ENCODE measurements at places on chromosomes 3 and 15. TPM values are rescaled to one million over a fixed set of nuclear protein-coding genes. Genes with fewer than 3 reads are reported as not detected.

GRCh38 chr3:159604151-159604581, 384.5 kb upstream of the IL12A start:
- peak; percentile 38 for DNase-seq

- no peak for DNase-seq
Observed at GRCh38 chr3:134198414-134198813, 52.2 kb downstream of the RYK start.

- peak; percentile 18 for DNase-seq
Observed at GRCh38 chr15:39084674-39085530, 496.0 kb upstream of the THBS1 start.

- no peak for DNase-seq
Observed at GRCh38 chr3:42052484-42053351, 38.4 kb upstream of the TRAK1 start.

DNA sequence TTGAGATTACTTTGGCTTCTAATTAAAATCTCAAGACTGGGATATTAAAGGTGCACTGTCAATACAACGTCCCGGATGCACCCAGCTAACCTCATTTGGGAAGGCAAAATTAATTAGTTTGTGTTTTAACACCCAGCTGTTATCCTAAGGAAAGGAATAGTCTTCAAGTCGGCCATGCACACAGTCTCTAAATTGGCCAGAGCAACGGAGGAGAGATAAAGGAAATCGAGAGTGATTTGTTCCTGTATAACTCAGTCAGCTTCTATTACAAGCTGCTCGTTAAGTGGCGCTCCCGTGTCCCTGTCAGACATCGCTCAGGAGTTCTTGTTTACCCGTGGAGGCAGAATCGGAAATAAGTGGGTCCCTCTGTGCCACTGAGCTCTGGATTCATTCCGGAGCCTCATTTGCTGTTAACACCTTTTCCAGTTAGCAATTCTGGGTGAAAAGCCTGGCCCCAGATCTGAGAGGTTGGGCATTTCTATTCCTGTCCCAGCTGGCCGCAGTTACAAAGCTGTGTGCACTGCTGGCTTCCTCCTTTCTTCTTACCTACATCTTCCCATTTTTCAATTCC, 63.9 kb downstream of the ST8SIA2 start:
- DNase-seq = no peak

DNA sequence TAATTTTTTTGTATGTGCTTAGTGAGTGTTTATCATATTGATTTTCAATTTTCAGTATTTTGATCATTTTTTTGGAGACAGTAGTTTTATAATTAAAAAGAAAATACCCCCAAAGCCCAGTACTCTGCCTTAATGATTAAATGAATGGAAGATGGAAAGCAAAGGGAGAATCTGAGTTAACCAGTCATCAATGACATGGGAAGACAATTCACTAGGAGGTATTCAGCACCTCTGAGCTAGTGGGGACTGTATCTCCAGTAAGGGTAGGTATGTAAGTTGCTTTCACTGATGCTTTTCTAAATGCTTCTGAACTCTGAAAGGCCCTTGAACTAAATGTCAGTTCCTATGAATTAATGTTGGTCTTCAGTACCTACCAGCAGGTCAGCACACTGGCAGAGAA, 590.4 kb upstream of the DPPA4 start:
- DNase-seq = no peak

- peak; percentile 86 for DNase-seq
Observed at GRCh38 chr3:23055733-23056376, 147.3 kb upstream of the UBE2E2 start.

- no peak for DNase-seq
Observed at GRCh38 chr3:178671377-178671776, 135.1 kb downstream of the KCNMB2 start.

DNA sequence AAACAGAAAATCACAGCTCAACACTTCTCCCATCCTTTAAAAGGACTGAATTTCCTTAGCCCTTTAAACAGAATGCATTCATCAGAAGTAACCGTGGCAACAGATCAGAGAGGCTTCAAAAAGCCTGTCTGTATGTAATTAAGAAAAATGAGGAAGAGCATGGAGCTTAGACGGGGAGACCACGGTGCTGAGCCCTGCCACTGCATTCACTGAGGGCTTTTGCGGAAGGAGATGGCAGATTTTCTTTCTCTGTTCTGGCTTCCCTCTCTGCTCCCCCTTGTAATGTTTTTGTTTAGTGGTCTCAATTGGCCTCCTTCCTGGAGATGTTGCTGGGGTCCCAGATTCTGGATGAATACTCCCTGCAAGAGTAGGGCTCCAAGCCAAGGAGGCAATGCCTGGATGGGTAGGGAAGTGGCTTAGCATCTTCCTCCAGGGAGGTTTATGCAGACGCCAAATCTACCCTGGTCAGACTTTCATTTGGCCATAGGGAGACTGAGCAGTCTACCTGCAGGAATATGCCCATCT, 332.9 kb downstream of the EPHB1 start:
- no peak for DNase-seq

DNA sequence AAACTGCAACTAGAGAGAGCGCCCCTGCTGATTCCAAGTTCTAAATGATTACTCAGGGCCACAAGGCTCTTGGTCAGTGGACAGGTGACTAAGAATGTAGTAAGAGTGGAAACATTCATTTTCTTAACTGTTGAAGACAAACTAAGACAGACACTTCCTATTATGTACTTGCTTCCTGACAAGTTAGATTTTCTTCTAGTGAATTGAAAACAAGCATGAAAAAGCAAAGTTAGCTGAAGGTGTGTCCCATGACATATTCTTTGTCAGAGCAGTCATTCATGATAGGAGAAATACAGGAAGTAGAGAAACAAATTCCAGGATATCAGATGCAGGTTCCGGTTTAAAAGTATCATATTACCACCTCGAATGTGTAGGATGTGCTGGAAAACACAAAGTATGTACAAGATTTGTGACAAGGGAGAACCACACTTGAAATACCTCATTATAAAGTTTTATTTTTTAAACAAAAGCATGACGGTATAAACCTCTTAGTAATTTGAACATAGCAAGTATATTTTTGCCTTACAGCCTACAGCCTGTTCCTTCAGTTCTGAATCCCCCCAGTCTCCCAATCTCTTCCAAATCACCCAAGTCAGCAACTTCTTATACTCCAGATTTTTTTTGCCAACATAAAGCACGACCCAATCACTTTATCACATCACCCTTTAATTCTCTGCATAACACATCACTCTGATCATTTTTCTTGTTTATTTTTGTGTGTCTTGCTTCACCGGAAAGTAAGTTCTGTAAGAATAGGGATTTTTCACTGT, 6.2 kb downstream of the TSPAN3 start:
- peak; percentile 74 for DNase-seq

DNA sequence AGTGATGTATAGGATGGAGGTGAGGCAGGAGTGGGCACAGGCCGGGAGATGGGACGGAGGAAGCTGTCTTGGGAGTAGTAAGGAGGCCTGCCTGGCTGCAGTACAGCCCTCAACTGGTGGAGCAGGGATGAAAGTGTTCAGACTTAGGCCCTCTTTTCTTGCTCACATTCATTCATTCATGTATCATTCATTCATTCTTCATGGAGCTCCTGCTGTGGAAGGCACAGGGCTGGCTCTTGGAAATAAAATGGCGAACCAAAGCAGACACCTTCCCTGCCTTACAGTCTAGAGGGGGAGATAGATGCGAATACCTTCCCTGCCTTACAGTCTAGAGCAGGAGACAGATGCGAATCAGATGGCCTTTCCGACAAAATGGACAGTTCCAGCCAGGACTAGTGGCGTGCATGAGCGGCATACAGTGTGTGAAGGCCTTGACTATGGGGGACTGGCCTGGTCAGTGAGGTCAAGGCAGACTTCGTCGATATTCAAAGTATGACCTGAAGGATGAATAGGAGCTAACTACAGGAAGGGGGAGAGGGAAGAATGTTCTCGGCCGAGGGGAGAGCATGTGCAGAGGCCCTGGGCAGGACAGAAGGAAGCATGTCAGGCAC, 143.2 kb upstream of the TLE3 start:
- no peak for DNase-seq

- DNase-seq = no peak
Observed at GRCh38 chr15:87851497-87851896, 405.0 kb downstream of the NTRK3 start.

DNA sequence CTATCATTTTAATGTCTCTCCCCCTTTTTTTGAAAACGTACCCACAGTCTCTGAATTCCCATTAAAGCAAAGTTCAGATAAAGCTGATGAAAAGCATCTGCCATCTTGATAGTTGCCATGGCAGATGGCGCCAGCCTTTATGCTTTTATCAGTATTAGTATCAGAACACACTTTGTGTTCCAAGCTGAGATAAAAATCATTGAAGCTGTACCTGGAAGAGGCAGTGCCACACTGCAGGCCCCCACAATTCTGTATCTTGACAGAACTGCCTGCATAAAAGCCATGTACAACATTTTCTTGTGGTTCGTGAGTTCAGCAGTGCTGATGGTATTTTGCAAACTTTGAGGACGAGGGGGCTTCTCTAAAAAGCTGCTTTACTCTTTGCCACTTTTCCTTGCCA, 311.7 kb downstream of the SATB1 start:
- DNase-seq = no peak

DNA sequence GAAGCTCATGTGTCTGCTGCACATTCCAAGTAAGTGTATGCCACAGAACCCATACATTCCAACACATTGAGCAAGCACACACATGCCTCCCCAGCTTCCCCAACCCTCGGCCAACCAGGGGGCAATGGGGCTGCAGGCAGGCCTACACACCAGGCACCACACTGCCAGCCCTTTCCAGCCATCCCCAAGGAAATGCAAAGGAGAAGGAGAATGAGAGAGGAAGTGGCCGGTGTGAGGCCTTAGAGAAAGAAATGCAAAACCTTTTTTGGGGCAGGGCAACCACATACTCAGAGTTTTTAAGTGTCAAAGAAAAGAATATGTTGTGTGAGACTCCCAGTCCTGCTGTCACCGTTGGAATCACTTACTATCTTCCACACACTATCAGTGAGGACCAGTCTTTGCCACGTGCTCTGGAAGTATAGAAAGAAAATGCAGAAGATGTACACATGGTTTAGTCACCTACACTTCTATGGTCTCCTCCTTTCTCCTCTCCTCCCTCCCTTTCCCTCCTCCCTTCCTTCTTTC, 11.1 kb downstream of the IGF2BP2 start:
- DNase-seq = no peak

GRCh38 chr15:90685591-90686434, 31.3 kb upstream of the BLM start:
- DNase-seq = no peak

DNA sequence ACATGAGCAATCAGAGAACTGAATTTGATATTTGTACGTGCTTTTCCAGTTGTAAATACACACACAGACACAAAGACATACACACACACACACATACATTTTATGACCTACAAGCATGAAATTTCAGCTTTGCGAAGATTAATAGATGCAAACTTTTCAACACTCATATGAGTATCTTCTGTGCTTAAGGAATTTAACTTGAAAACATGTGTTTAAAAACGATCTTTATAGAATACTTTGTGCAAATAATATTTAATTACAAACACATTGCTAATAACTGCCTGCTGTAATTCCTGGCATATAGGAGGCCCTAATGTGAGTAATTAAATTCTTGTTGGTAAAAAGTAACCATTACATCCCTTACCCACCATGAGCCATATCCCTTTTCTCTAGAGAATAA, 107.7 kb upstream of the PLSCR5 start:
- no peak for DNase-seq

- DNase-seq = no peak
Observed at GRCh38 chr3:185760550-185760949, 64.3 kb downstream of the IGF2BP2 start.

DNA sequence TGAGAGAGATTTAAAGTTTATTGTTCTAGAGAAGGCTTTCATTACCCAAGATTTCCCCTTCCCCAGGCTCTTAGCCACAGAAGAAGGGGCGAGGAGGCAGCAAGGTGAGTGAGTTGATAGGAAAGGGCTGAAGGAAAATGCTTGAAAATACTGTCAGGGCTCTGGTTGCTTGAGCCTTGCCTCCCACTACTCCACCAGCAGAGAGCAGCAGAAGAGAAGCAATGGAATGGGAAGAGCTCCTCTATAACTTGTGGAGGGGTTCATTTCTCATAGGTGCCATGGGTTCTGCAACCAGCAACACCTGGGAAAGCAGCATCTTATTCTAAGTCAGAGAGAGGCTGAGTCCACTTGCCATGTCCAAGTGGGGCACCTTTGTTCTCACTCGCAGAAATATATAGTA, 184.0 kb upstream of the CNTN6 start:
- no peak for DNase-seq

GRCh38 chr15:40301467-40302179, 6.1 kb downstream of the PLCB2 start:
- no peak for DNase-seq

Gene PPIP5K1
- 20.8 TPM for total RNA-seq

Gene C3orf49
- not detected for total RNA-seq

Gene ALG1L2
- total RNA-seq = not detected

Gene EBLN2
- 1.1 TPM for total RNA-seq

Gene GRAMD2A
- total RNA-seq = 2.4 TPM

Gene SERPINI2
- total RNA-seq = not detected

Gene REC114
- not detected for total RNA-seq

Gene TPRG1
- 0.41 TPM for total RNA-seq

Measured in kidney epithelial cell (primary cell).